T-helper 9 cell (primary cell): ENCODE measurements at places on chromosomes 1 and 21.

DNA sequence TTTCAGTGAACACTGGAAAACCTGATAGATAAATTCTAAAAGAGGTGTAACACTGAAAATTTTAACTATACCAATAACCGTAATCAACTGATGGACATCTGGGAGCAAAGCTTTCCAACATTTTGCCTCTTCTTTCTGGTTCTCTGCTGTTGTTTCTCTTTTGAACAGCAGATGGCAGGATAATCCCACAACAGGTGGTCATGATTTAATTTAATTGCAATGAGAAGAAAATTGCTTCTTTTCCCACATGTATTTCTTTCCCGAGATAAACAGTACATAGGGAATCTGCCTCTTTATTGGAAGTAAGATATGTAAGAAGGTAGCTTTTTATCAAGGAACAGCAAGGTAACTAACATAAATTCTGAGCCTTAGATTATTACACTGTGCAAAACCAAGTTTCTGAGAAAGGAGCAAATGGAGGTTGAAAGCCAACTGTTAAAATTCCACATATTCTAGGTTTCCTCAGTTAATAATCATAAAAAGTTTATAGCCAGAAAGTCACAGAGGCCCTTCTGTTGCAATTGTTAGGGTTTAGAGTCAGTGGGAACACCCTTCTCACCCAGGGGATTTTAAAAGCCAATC is 72.9 kb downstream of the RPS6KA1 start:
- peak; percentile 9 for DNase-seq

GRCh38 chr1:177048314-177049069 is 116.0 kb downstream of the ASTN1 start:
- DNase-seq: no peak

- no peak for DNase-seq
Observed at GRCh38 chr1:209157546-209158249, 425.8 kb upstream of the CAMK1G start.

DNA sequence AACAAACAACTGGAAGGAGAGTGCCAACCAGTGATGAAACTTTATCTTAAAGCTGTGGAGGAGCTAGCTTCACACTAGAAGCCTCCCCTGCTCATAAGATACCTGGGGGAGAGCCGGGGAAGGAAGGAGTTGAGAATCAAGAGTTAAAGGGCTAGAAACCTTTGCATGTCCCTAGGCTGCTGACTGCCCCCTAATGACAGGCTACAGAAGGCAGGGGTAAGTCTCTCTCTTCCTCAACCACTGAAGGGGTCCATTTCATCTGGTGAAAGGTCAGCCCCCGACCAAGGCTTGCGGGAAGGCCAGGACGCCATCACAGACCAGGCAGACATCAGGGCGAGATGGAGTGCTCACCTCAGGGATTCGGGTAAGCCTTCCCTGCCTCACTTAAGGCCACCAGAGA is 65.6 kb upstream of the GRHL3 start:
- DNase-seq: no peak

GRCh38 chr1:13819642-13820041 is 119.7 kb downstream of the PRDM2 start:
- no peak for DNase-seq

GRCh38 chr1:101697072-101697471 is 299.7 kb downstream of the OLFM3 start:
- no peak for DNase-seq

DNA sequence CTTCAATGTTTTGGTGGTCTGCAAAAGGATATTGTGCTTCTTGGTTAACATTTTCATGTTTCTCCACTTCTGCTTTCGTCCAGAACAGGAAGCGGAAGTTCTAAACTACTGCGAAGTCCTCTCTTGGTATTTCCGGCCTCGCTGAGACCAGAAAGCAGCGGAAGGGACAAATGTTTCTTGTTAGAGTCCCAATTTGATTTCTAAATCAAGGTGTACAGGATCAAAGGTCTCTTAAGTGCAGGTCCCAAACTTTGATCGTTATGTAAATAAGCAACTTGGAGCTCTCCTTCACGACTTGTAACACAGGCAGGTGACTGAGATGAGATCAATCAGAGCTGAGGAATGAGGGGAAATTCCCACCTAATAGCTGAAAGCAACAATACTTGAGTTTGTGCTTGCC is 40.1 kb upstream of the HMCN1 start:
- no peak for DNase-seq

DNA sequence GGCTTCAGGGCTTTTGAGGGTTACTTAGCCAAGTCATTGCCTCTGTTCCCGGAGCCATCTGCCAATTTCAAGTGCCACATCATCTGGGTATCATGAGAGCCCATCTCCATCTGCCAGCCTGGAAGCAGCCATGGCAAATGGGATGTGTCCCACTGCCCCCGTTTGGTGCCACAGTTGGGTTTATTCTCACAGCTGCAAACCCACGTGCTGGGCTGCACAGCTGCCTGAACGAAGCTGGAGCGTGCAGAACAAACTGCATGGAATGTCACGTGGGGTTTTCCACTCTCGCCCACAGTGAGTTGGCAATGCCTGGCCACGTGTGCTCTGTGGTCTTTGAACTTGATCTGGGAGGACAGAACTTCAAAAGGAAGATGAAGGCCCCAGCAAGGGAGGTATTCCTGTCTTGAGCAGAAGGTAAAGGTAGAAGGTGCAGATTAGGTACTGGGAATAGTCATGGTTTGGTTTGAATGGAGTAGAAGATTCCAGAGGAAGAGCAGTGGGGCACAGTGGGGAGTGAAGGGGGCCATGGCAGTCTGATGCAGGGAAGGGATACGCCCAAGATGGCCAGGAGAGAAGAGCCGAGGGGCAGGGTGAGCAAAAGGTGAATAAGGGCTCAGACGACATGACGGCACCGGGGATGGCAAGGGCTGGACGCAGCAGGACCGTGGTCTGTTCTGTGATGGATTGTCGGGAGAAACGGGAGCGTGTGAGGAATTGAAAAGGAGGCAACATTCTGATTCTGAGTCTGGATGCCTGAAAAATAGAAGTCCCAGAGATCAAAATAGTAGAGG is 222.0 kb downstream of the KAZN start:
- DNase-seq: no peak

DNA sequence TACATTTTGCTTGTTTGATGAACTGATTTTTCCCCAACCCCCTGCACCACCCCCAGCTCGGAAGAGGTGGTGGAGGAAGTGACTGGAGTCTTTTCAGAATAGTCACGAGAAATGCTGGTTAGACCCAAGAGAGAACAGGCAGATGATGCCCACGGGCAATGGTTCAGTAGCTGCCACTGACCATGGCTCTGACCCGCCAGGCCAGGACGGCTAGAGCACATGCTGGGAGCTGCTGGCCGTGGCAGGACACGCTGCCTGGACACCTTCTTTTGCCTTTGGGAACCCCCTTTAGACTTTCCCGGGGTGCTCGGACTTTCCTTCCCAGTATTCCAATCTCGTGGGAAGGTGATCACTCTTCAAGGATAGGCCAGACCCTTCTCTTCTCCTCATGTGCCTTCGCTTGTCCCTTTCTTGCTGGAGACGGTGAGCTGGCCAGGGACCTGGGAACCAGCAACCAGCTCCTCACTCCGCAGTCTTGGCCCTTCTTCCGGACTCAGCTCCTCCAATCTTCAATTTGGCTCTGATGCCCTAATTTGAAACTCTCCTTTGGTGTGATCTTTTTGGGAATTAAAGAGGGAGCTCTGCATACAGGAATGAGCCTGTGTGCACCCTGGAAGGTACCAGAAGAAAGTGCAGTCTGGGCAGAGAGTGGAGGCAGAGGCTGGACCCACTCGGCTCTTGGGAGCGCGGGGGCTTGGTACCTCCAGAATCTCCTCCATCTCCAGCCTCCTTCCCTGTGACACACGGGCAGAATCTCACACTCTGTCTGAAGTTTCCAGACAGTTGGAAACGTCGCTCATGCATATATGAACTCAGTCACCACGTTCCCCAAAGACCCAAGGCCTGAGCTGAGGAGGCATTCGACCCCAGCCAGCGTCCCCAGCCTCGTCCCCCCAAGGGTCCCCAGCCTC is 4.0 kb upstream of the PDE9A start:
- DNase-seq: no peak

- no peak for DNase-seq
Observed at GRCh38 chr1:58611861-58612385, 34.9 kb upstream of the TACSTD2 start.

DNA sequence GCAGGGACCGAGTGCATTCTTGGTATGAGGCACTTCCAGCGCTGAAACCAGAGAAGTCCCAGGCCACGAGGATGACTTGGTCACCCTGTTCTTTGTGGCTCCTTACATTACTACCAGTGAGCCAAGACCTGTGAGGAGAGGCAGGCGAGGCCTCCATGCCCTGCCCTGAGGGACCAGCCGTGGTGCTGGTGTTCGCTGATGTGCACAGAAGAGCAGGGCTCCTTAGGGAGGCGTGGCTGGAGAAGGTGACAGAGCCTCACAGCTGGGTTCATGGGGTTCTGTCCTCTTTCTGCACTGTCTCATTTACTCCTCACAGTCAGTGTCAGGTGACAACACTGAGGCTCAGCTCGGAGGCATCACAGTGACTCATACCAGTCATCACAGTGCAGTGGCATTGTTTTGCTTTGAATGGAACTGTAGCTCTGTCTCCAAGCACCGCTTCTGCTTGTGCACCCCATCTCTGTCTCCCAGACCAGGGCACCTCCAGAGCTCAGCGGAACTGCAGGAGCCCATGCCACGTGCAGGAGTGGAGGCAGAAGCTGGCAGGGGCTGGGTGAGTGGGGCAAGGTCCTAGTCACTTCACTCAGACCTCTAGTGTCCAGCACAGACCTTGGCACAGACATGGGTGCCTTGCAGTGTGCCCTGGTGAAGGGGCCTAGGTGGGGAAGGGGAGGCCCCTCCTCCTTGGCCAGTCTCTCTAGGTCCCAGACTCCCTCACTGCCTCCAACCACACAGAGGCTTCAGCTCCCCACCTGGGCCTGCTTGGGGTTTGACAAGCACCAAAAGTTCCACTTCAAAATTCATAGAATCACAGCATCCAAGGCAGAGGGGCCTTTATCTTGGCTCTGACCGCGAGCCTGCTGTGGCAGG is 310.9 kb downstream of the MATN1 start:
- DNase-seq: no peak

DNA sequence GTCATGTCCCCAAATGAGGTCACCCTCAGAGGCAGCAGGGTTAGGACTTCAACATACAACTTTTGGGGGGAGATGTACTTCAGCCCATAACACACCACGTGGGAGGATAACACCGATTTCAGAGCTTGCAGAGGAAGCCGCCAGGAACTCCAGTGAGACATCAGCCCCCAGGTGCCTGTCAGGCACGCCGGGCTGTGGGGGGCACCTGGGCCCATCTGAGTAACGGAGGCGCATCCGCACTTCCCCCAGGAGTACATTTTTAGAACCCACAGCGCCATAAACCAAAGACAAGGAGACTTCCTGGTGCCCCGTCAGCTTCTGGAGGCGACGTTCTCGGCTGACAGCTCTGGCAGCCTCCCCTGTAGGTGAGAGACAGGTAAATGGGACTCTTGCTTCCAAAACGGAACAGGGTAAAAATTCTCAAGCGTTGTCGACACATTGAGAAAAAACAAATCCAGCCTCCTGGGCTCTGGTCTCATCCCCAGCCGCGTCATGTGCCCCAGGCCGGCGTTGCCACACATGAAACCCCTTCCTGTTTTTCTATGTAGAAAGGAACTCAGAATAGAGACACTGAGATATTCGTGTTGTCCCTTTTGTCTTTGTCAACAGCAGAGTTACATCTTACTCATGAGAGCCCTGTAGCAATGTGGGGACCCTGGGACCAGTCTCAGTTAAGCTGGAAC is 93.3 kb downstream of the PDE9A start:
- DNase-seq: peak; percentile 20

DNA sequence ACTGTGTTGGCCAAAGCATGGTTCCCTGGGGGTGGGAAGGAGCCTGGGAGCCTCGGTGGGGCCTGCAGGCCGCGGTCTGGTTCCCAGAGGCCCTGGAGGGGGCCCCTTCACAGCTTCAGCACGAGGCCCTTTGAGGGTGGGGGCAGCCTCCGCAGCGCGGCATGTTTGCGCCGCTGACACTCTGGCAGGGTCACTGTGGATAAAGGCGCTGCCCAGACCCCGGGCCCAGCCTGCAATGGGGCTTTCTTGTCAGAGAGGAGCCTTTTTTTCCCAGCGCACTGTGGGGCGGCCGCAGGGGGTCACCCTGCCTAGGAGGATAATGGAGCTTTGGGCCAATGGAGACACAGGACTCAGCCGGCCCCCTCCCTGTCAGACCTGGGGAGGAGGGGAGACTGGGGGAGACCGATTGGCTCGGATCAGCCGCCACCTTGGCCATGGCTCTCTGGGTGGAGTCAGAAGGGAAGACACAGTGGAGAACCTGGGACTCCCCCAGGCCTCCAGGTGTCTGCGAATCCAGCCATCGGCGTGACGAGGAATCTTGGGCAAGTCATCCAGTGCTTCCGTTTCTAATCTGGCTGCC is 26.0 kb downstream of the EPHB2 start:
- no peak for DNase-seq

DNA sequence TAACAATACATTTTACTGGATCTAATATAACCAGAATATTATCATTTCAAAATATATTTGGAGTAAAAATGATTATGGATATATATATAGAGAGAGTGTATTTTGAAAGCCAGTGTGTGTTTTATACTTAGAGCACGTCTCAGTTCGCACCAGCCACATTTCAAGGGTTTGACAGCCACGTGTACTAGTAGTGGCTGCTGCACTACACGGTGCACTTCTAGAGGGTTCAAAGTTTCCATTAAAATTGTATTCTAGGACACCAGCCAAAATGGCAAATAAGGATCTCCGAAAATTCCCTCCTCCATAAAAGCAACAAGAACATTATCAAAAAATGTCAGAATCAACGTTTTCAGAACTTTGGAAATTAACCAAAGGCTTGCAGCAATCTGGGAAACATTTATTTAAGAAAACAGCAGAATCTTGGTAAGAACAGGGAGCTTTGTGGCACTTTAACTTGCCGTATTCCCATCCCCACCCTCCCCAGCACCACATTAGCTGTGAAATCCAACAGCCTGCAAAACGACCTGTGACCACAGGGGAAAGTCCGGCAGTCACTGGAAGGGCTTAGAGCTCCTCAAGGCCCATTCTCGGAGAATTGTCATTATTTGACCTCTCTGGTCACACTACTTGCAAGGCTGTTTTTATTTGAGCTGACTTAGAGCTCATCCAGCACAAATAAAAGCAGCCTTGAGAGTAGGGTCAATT is 33.5 kb upstream of the MRPS6 start:
- DNase-seq: no peak

GRCh38 chr21:46160907-46161632 is 5.7 kb upstream of the FTCD start:
- no peak for DNase-seq

DNA sequence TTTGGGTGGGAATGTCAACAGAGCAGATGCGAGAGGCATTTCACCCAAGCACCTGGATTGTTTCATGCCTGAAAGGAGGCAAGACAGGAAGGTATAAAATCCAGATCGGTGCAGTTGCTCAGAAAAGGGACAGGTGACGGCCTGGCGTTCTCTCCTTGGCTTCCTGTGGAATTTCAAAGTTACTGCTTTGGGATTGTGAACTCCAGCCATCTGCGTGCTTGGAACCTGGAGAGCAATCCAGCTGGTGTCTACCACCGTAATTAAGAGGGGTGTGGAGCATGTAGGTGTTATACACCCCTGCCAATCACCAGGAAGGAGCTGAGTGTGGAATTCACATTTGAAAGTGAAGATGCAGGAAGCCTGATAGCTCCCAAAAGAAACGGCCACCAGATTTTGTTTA is 286.1 kb downstream of the KIF26B start:
- no peak for DNase-seq
